COLO829 (cell line): ENCODE measurements at places on chromosomes 6 and 20.

GRCh38 chr6:1081551-1082284, 230.2 kb upstream of the FOXQ1 start:
- DNase-seq = no peak

GRCh38 chr6:41199552-41200246, 1.2 kb downstream of the TREML2 start:
- DNase-seq = no peak

- DNase-seq = no peak
Measured at GRCh38 chr6:39494998-39495397, 172.5 kb upstream of the KCNK16 start.

DNA sequence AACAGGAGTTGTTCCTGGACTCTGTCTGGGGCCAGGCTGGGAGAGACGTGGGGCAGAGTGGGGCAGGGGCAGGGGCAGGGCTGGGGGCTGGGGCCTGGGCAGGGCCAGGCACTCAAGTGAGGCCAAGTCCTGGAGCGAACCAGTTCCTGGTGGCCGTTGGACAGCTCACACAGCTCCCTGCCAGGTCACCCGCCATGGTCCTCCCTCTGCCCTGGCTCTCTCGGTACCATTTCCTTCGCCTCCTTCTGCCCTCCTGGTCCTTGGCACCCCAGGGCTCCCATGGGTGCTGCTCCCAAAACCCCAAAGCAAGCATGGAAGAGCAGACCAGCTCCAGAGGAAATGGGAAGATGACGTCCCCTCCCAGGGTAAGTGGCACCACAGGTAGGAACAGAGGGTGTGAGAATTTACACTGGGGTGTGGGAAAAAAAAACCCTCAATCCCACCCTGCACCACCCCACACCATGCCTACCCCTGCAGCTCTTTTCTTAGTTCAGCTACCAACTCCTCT, at the start of gene MCCD1:
MCCD1 (plus strand) TSS at position 142 of the 508 bp plus-strand sequence; CDS start at position 195, 53 bp downstream.
- DNase-seq = no peak

DNA sequence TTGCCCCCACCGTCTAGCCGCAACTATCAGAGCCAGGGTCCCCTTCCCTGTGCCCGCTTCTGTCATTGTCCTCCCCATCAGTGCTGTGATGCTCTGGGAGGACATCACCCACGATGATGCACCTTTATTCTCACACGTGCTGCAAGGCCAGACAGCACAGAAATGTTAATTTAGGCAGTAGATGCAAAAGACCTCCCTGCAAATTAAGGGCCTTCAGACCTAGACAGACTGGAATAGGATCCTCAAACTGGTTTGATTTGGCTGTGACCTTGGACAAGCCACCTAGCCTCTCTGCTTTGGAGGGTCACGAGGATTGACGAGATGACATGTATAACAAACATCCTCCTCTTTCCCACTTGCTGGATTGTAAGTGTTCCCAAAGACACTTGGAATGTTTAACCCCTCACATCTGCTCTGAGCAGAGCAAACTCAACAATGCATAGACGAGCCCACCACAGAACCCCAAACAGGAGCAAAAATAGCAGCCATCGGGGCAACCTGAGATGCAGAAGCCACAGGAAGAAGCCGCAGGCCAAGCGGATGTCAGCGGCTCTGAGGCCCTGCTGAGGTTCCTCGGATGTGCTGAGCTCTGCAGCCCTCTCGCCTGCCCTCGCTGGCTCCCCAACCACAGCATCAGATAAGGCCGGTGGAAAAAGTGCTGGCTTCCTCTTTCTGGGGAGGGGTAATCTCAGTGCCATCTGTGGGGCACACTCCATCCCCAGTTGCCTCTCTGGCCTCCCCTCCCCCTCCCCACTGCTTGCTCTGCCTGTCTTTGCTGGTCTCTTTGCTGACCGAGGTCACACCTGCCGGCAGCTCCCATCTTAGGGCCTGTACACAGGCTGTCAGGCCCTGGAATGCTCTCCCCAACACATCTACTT, 35.3 kb downstream of the TOX2 start:
- DNase-seq = no peak

DNA sequence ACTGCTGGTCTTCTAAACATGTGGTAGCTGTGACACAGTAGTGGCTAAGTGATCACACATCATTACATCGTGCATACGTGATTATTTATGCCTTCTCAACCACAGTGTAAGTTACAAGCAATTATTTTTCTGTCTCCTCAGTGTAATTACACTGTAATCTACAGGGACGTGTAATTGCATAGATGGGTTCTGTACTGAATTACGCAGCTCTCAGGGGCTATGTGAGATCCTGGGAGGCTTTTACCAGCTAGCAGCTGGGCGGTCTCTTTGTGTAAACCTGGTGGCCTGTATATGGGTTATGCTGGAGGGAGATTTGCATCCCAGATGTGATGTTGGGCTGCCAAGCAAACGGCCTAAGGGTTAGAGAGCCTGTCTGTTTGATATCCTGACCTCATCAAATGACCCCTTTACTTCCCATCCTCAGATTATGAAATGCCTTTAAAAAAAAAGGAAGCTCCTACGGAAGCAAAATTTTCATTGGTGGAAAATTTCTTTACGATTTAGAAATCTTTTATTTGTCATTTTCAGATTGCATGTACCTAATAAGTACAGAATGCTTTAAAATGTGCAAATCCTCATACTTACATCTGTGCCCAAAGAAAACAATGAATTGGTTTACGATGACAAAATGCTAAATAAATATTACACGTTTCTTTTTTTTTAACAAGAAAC, 402.8 kb upstream of the JAG1 start:
- no peak for DNase-seq

DNA sequence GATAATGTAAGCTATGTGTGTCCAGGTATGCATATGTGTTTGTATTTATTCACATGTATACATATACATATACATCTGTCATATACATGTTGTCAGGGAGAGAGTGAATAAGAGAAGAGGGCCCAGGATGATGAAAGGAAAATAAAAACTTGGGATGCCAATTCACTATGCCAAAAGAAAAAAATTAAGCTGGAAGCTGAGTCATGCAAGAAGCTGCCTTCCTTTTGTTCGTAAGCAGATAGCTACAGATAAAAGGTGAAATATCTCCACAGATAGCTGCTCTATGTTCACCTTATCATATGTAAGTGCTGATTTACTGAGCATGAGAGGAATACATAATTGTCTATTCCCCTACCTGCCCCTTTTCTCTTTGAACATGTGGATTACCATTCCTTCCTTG, 579.9 kb downstream of the EPM2A start:
- no peak for DNase-seq

DNA sequence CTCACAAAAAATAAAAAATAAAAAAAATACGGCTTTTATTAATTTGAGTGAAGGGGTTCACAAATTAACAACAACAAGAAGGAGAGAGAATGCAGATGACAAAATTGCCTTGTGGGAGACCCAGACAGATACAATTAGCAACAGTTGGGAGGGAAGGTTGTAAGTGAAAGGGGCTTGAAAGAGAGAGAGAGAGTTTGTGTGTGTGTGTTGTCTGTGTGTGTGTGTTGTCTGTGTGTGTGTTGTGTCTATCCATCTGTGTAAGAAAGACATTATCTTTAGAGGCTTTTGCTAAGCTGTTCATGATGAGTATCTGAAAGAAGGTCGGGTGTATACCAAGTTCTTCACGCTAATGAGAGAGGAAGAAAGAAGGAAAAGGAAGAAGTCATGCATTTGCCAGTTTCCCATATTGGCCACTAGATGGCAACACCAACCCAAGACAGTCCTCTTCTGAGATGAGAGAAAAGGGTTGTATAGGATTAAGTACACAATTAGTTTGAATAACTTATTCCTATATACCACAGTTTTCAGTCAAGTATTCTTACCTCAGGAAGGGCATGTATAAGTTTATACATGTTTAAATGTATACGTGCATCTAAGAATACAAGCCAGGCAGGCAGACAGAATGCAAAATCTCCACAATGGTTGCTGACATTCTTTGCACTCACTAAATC, 63.7 kb upstream of the CD2AP start:
- DNase-seq = peak; percentile 62
